ENCODE measurements at places on chromosomes 1 and 21.

- no peak for DNase-seq
These were observed 20.6 kb downstream of the RERE start for GRCh38 chr1:8796812-8797211.

- no peak for DNase-seq
These were observed 132.5 kb upstream of the DPT start for GRCh38 chr1:168861421-168862004.

DNA sequence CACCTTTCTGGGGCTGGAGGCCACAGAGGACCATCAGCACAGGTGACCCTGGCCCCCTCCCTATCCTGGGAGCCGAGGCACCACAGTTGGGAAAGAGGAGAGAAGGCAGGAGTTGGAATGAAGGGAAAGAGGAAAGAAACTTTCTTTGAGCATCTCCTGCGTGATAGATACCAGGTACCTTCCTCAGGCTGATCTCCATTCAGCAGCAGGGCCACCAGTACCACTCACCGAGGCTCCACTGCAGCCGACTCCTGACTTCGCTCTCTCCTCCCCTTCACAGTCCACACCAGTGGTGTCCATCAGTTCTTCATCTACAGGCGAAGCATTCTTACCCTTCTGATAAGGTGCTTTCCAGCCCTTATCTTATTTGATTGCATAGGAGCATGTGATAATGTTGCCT, 55.3 kb downstream of the LGR6 start:
- DNase-seq = no peak

DNA sequence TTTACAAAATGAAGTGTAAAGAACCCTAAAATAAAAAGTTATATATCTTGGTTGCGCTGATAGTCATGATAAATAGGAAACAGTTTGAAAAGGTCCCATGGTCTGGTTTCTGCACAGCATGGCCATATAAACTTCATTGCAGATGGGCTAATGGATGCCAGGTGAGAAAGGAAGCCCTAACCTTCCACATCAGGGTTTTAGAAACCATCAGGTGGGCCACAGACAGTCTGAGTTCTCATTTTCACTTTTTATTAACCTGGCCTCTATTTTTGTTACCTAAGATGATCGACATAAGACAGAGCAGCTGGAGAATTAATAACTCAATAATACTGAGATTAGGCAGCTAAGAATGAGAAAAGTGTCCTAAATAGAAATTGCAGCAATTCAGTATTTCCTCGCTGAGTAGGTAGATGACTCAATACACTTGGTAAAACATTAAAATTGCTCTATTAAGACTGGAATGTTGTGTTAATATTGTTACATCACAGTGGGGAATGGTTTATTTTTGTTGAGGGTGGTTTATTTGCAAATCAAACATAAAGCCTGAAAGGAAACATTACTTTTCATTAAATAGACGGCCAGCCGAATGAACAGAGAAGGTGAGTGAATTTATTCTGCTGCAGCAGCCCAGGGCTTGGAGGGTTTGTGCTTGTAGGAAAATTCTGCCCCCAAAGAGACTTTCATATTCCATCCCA, 21.1 kb downstream of the C1orf21 start:
- no peak for DNase-seq

DNA sequence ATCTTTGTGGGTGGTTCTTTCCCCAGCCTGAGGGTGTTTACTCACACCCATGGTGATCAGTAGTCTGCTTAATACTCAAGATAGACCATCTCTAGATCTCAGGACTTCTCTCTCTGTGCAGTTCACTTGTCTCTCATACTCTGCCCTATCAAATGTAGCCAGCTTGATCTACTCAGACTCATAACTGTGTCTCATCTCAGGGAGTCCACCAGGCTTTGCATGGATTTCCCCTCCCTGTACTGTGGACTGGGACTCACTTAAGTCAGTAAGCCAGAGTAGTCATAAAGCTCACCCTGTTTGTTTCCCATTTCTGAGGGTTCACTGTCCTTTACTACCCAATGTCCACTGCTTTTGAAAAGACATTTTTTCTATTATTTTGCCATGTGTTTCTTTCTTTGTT, 41.8 kb downstream of the LYPLAL1 start:
- DNase-seq = no peak
